ENCODE measurements at places on chromosomes 11 and 22.
A peak's percentile ranks its signal among the peaks of the same experiment; 100 is the strongest.

- no peak for DNase-seq
These were observed 89.5 kb downstream of the ME3 start for GRCh38 chr11:86582898-86583297.

DNA sequence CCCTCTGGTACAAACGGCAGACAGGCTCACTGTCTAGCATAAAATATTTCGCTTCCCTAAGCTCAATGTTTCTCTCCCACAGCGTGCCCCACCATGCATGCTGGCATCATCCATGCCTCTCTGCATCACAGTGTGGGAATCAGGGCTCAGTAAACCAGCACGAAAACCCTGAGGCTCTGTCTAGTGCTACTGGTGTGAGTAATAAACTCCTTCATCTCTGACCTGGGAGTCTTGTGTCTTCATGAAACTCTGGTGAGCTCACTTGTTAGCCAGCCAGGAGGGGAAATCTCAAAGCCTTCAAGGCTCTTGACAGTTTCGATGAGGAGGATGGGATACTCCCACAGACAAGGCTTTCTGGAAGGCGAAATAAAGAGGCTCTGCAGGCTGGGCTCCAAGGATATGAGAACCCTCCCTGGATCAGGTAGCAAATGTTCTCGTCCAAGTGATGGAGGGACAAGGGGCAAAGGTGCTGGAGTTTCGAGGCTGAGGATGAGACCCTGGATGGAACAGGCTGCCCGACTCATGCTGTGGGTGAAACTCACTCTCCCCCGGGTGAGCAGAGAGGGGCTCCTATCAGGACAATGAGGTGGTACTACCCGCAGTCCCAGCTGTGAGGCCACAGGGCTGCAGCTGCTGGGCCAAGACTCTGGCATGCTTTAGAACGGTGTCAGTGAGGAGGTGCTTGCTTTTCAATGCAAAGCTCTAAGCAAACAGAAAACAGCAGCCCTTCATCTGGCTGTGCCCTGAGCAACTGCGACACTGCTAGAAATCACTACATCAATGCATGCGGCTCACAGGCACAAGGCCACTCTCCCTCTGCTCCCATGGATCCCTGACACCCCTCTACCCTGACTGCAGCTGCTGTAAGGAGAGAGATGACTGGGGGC is 69.3 kb downstream of the SHANK2 start:
- peak; percentile 26 for DNase-seq

DNA sequence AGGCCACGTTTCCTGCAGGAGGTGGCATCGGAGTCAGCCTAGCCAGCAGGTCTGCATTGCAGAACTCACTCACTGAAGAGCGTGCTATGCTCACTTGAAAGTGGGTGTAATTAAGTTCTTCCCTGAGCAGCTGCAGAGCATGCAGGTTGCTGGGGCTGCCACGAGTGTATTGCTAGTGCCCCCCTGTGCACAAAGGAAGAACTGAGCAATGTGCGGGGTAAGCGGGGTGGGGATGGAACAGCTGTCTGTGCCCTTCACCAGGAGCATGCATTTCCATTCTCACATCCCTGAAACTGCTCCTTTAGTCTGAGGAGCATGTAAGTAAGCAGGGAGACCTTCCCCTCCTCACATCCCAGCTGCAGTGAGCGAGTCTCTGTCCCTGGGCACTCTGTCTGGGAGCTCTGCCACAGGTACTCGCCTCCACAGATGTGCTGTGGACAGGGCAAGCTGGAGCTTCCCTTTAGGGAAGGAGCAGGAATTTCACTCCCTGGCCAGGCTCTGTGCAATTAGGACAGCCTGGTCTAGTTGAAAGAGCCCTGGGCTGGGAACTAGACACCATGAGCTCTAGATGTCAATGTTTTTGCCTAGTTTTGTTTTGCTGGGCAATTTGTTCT is 1031.8 kb downstream of the NTM start:
- DNase-seq = peak; percentile 2

DNA sequence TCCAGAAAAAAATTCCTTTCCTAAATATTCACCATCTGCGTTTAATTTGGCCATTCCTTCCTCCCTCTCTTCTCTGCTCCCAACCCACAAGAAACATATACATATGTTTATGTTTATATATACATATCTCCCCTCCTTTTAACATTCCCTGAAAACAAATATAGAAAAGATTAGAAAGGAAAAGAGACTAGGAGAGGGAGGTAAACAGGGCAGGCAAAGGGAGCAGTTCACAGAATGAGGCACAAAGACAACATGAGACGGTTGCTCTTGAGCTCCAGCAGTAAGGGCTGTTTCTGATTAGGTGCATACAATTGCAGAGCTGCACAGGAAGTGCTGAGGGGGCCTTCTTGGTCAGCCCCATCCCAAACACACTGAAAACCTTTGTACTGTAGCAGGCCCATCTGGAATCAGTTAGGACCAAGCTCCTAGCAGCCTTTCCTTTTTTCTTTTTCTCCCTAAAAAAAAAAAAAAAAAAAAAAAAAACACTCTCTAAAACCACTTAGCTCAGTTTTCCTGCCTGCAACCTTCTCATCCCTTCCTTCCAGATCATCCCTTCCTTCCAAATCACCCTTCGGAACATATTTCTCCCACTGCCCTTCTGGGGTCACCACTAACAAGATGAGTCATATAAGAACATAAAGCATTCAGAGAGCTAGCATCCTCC is 57.0 kb downstream of the RBFOX2 start:
- no peak for DNase-seq

DNA sequence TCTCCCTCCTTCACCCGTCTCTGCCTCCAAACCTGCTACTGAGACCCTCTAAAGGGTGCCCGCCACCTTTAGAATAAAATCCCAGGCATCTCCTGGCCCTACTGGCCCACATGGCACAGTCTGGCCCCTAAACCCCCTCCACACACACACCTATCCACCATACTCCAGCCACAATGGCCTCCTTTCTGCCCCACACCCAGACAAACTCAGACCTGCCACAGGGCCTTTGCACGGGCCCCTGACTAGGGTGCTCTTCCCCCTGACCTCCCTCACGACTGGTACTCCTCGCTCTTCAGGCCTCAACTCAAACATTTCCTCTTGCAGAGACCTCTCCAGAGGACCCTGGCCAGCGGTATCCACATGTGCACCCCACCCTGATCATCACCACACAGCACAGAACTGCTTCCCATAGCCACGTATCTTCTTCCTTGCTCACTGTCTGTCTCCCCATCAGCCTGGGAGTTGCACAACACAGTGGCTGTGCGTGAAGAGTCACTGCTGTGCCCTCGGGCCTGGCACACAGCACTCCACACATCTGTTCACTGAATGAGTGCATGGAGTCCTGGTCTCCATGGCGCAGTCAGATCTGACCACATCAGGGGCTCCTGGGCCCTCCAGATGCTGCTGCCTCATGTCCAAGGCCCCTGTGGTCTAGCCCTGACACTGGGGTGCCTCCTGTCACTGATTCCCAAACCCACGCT is 66.2 kb upstream of the TCF20 start:
- no peak for DNase-seq

- DNase-seq = peak; percentile 51
These were observed at the start of gene LPXN for GRCh38 chr11:58575377-58576020. Gene LPXN, minus strand, starts transcription at chr11:58575856. Its CDS starts 84 bp downstream, at chr11:58575772.

DNA sequence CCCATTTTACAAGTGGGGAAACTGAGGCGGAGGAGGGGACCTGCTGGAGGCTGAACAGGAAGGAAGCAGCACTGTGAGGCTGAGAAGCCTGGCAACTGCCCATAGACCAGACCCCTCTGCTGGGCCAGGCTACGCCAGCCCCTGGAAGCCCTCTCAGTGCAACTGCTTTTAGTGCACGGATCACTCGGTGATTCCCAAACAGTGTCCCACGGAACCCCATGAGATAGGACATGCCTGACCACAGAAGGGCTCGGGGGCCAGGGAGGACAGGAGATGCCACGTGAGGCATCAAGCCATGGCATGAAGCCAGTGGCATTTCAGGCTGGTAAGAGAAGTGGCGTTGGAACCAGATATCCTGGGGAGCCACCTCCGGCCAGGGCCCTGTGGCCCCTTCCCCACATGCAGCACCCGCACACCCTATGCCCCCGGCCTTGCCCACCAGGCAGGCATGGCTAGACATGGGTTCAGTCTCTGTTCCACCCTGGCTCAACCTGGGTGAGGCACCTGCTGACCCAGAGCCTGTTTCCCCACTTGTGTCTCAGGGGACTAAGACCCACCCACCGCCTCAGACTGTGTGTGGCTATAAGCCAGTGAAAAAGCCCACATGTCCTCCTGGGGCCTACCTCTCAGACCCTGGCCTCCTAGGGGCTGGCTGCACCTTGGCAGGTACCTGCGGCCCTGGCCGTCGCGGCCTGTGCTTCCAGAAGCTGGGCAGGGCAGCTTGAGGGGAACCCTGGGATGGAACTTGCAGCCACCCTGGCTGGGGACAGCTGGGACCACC is 84.1 kb downstream of the WNT7B start:
- no peak for DNase-seq

- peak; percentile 15 for DNase-seq
These were observed 1.8 kb downstream of the LDHAL6A start for GRCh38 chr11:18457450-18457849.

DNA sequence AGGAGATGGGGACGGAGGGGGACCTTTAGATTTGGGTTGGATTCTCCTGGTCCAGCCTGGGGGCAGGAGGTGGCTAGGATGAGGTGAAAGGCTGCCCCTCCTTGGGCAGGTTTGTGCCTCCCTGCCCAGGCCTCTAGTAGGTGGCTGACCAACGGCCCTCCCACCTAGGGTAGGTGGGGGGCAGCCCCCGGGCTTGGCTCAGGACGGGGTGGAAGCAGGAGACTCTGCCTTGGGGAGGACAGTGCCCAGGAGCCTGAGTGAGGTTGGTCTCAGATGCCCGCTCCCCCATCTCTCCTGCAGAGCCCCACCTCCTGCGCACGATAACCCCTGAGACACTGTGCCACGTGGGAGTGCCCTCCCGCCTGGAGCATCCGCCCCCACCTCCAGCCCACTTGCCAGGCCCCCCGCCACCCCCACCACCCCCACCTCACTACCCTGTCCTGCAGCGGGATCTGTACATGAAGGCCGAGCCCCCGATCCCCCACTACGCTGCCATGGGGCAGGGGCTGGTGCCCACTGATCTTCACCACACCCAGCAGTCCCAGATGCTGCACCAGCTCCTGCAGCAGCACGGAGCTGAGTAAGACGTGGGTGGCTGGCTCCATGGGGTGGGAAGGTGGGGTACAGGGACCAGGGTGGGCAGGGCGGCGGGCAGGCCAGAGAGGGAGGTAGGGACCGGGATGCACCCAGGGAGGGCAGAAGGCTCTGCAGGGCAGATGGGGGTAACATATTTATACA is 17.7 kb downstream of the MYRF start:
- no peak for DNase-seq

DNA sequence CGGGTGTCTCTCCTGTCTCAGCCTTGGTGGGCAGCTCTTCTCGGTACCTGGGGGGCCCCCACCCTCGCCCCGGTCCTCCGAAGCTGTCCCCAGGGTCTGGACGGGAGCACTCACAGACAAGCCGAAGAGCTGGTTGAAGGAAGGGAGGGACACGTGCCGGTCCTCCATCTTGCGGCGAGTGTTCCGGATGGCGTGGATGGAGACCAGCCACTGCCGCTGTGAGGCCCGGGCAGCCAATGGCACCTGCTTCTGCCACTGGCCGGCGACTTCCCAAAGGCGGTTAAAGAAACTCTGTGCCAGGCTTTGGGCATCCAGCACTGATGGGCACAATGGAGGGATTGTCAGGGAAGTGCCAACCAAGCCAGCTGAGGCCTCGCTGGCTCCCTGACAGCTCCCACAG is 18.7 kb downstream of the PPM1F start:
- no peak for DNase-seq

DNA sequence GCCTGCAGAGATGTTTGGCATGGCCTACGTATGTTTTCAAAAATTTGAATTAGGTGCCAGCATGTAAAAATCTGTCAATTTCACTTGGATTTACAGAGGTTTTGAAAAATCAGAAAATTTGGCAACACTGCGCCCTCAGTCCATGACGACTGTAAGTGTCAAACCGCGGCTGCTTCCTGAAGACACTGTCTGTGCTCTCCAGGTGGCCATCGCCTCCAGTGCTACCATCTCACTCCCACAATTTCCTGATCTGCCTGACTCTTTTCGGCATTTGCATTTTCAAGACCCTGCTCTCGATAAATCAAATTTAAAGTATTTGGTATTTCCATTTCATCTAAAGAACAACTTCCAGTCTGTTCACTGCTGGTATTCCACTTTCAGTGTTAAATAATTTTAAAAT is 34.6 kb downstream of the VSIG10L2 start:
- DNase-seq = no peak

DNA sequence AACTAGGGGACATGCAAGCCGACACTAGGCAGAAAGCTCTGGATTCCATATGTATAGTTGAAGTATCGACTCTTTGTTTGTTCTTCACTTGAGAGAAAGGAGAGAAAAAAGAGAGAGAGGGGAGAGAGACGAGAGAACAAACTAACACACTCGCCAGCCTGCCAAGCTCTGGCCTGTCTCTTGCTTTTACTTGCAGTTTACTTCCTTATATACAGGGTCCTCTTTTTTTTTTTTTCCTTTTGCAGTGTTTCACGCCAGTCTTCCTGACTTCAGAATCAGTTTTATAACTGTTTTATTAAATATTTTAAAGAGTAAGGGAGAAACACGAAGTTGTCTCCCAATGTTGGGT is 19.9 kb downstream of the TEAD1 start:
- no peak for DNase-seq

GRCh38 chr22:46482056-46482675 is 55.3 kb downstream of the CELSR1 start:
- DNase-seq = no peak

DNA sequence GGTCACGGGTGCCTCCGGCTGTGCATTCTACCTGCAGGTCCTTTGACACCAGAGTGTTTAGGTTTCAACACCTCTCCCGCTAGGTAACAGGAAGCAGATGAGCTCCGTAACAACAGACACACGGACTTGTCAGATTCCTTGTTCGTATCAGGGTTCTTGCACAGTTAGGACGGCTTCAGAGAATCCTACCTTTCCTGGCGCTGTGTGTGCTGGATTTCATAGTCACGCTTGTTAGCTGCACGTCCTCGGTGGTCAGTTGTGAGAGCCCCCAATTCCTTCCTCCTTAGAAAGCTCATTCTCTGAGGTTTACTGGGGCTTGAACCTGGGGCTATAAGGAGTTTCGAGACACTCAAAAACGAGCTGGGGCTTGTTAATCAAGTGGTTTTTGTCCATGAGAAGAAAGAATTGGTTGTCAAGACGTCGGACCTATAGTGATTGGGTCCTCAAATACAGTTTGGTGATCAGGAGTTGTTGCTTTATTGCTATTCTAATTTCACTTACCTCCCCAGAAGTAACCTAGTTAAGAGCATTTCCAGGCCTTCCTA is 664 bp downstream of the DDB2 start:
- DNase-seq = peak; percentile 69

- DNase-seq = no peak
These were observed 26.7 kb downstream of the AMPD3 start for GRCh38 chr11:10481560-10482349.
